ENCODE measurements at places on chromosomes 7 and 10.

DNA sequence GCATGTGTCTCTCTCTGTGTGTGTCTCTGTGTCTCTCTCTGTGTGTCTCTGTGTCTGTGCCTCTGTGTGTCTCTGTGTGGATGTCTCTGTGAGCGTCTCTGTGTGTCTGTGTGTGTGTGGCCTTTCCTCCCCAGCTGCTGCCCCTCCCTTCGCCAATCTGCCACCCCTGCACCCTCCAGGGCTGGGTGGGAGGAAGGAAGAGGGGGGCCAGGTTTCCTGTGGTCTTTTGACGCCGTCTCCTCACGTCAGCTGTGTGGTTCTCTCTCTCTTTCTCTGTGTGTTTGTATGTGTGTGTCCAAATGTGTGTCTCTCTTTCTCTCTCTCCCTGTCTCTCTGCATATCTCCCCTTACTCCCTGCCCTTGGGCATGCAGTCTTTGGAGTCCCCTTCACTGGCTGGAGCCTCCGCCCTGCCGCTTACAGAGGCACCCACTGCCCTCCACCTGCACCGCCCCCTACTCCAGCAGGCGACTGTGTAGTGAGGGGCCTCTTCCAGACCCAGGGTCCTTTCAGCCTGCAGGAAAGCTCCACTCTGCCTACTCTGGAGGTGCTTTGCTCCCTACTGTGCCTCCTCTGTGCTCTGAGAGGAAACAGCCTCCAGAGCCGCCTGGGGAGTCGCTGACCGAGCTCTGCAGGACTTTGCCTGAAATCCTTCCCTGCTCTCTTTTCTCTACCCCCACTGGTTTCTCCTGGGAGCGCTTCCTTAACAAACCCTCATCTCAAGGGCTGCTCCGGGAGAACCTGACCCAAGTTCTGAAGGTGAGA lies 44.2 kb upstream of the C10orf71 start:
- DNase-seq = no peak

DNA sequence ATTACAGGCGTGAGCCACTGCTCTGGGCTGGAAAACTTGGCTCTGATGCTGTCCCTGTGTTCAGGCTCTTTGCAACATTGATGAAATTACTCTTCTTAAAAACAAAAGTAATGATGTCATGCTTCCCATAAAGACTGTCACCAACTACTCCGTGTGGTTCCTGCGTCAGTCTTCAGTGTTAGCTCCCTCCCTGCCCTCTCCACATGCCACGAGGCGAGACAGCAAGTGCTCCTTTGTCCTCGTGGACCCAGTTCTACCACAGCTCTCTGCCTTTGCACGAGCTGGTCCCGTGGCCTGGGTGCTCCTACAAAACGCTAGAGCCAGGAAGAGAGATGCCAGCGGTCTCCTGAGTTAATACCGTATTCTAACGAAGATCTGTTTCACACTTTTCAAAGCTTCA lies 194.5 kb downstream of the SDK1 start:
- no peak for DNase-seq

GRCh38 chr7:151314401-151314800 lies 27.2 kb upstream of the NUB1 start:
- no peak for DNase-seq

- DNase-seq = no peak
Observed at GRCh38 chr7:38694326-38694725, 63.2 kb upstream of the AMPH start.

DNA sequence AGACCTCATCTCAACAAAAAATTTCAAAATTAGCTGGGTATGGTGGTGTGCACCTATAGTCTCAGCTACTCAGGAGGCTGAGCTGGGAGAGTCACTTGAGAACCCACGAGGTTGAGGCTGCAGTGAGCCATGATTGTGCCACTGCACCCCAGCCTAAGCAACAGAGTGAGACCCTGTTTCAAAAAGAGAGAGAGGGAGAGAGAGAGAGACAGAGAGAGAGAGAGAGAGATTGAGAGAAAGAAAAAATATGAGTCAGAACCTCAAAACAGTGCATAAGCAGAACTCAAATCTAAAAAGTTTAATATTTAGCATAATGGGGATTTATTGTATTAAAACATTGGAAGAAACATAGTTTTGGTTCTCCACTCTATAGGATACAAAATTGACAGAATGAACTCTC lies 17.5 kb upstream of the OTUD1 start:
- no peak for DNase-seq

DNA sequence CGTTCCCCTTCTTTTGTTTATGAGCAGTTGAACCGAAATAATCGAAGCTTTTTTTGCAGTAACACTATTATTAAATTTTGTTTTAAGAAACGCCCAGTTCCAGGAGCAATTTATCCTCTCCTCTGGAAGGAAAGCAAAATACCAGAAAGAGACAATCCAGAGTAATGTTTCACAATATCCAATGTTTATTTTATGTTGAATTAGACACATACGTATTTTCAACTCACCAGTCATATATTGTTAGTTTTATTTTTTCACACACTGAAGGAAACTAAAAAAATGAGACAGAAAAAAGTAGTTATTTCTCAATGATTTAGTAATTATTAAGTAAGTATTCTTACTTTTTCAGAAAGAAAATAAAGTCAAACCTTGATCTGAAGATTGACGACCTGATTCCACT lies 85.1 kb downstream of the MYOF start:
- no peak for DNase-seq

- no peak for DNase-seq
Observed at GRCh38 chr7:155867280-155867679, 55.0 kb upstream of the SHH start.

All from NCI-H2227 treated with DMSO at 0.1 percent for 48 hours (cell line).